ENCODE measurements at places on chromosomes 1 and 21.

DNA sequence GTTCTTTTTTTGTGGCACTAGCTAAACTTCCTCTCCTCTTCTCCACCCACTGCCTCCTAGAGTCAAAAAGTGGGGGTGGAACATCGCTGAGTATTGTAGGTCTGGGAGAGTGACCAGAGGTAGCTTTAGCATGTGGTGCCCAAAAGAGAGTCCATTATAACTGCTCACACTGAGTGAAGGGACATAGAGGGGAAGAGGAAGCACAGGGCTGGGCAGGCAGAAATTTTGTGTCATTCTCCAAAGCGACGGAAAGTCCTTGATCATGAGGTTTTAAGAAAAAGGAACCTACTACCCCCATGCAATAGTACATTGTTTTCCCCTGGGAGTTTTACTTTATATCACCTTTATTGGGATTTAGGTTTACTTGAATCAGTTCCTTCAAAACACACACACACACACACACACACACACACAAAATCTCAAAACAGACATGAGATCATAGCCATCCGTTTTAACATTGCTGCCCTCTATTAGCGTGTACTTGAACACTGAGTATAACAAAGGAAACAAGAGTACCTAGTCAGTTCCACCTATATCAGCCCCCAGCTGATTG, 4.1 kb downstream of the CD84 start:
- DNase-seq, result no peak

GRCh38 chr1:188462837-188463236, 1634.1 kb downstream of the PLA2G4A start:
- DNase-seq, result no peak

DNA sequence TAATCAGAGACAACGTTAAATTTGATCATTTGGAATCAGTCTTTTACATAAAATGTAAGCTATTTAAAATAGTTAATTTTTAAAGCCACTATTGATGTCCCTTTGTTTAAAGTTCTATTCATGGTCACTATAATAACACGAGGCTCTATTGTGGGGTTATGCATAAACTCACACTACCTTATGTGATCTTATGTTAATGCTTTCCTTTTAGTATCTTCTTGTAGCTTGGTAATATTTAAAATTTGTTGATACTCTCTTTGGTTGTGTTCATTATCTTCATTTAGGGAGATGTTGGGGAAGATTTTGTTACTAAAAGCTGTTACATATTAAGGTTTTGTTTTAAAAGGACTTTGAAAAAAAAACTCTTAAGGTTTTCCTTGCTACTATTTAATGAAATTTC, 1.2 kb downstream of the B3GALT2 start:
- no peak for DNase-seq

DNA sequence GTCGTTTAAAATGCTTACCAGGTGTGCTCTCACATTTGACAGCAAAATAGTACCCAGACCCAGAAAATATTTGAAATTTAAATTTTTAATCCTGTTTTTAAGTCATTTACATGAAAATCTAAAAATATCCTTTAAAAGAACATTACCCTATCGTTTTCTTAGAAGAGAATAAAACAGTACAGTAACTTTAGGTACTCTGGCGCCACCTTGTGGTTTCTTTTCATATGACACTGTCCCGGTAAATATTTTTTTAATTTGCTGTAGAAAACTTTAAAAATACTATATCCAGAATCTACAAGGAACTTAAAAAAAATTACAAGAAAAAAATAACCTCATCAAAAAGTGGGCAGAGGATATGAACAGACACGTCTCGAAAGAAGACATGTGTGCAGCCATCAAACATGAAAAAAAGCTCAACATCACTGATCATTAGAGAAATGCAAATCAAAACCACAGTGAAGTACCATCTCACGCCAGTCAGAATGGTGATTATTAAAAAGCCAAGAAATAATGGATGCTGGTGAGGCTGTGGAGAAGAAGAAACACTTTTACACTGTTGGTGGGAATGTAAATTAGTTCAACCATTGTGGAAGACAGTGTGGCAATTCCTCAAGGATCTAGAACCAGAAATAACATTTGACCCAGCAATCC, 129.2 kb downstream of the RGS21 start:
- no peak for DNase-seq

GRCh38 chr1:19926296-19927129, 3.1 kb upstream of the PLA2G2E start:
- no peak for DNase-seq

GRCh38 chr1:199009447-199009846, 370.6 kb downstream of the PTPRC start:
- DNase-seq, result no peak

- DNase-seq, result no peak
Observed at GRCh38 chr1:6459850-6460265, 6.1 kb downstream of the TNFRSF25 start.

All from activated CD8-positive, alpha-beta memory T cell treated with anti-CD3 and anti-CD28 coated beads for 48 hours (primary cell).